ENCODE measurements at places on chromosomes 16 and 17. TPM values are rescaled to one million over a fixed set of nuclear protein-coding genes. Genes with fewer than 3 reads are reported as not detected.

KRT222 gene
- not detected for total RNA-seq

PRSS21 gene
- not detected for total RNA-seq

SEPTIN12 gene
- total RNA-seq: not detected

DPEP1 gene
- total RNA-seq: 0.26 TPM

WBP2 gene
- total RNA-seq: 22.7 TPM

TP53TG3B gene
- total RNA-seq: not detected

ANKRD40CL gene
- not detected for total RNA-seq

KRTAP4-9 gene
- total RNA-seq: not detected

GDPD3 gene
- 0.95 TPM for total RNA-seq

CD300H gene
- total RNA-seq: not detected

COPZ2 gene
- total RNA-seq: 102 TPM

CDH8 gene
- total RNA-seq: not detected

SULT1A2 gene
- not detected for total RNA-seq

LDHD gene
- total RNA-seq: 0.43 TPM

PRAC2 gene
- not detected for total RNA-seq

SNX20 gene
- not detected for total RNA-seq

SDR42E2 gene
- under 0.01 TPM for total RNA-seq

KRTAP1-5 gene
- total RNA-seq: not detected

SCN4A gene
- 0.16 TPM for total RNA-seq

ICAM2 gene
- total RNA-seq: 0.26 TPM

SCGB1C2 gene
- not detected for total RNA-seq

IQCK gene
- total RNA-seq: 5.5 TPM

ACSM2A gene
- not detected for total RNA-seq

LGALS9B gene
- total RNA-seq: not detected

TLE7 gene
- not detected for total RNA-seq

ATP2A3 gene
- total RNA-seq: 3.8 TPM

OR3A2 gene
- 0.32 TPM for total RNA-seq

SMIM22 gene
- total RNA-seq: not detected

KRTAP9-8 gene
- total RNA-seq: not detected

PRRT2 gene
- total RNA-seq: 4.4 TPM

SYCE1L gene
- total RNA-seq: 0.32 TPM

SSTR5 gene
- not detected for total RNA-seq

CLEC3A gene
- not detected for total RNA-seq

P2RX5 gene
- 0.43 TPM for total RNA-seq

MT1G gene
- not detected for total RNA-seq

CCL16 gene
- total RNA-seq: not detected

RUNDC3A gene
- 0.17 TPM for total RNA-seq

SPNS1 gene
- total RNA-seq: 25.5 TPM

KRT23 gene
- 0.16 TPM for total RNA-seq

ACSM2B gene
- total RNA-seq: not detected

HNF1B gene
- total RNA-seq: not detected
